ENCODE measurements at places on chromosomes 5 and 9.

GRCh38 chr5:77852514-77853352 is 76.6 kb upstream of the TBCA start:
- peak; percentile 66 for DNase-seq

GRCh38 chr5:103829585-103829984 is 267.0 kb upstream of the NUDT12 start:
- DNase-seq: no peak

DNA sequence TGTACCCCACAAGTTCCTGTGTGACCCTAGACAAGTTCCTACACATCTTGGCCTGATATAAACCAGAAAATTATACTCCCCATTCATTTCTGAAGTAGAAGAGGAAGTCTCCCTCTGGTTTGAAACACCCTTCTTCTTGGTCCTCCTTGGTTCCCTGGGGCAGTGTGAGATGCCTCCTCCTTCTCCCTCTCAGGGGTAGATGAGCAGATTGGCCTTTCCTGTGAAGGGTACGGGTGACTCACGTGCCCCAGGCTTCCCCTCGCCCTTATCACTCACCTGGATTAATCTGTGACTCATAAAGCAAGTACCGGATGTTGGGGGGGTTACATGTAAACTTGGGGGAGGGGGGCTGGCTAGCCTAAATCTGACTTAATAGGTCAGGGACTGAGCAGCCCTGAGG is 11.1 kb upstream of the AQP3 start:
- DNase-seq: no peak

GRCh38 chr5:157540124-157540523 is 35.5 kb downstream of the ADAM19 start:
- no peak for DNase-seq

- no peak for DNase-seq
Observed at GRCh38 chr5:14251733-14252132, 108.6 kb downstream of the TRIO start.

GRCh38 chr9:1658661-1659362 is 356.3 kb upstream of the SMARCA2 start:
- no peak for DNase-seq

- no peak for DNase-seq
Observed at GRCh38 chr5:131214609-131215227, 44.0 kb downstream of the LYRM7 start.

GRCh38 chr5:157494178-157494832 is 34.3 kb downstream of the NIPAL4 start:
- DNase-seq: no peak

GRCh38 chr5:171123417-171123816 is 185.6 kb upstream of the TLX3 start:
- no peak for DNase-seq

- no peak for DNase-seq
Observed at GRCh38 chr9:133733421-133733795, 4.7 kb downstream of the SARDH start.

- no peak for DNase-seq
Observed at GRCh38 chr5:171871711-171872110, 86.1 kb downstream of the SMIM23 start.

DNA sequence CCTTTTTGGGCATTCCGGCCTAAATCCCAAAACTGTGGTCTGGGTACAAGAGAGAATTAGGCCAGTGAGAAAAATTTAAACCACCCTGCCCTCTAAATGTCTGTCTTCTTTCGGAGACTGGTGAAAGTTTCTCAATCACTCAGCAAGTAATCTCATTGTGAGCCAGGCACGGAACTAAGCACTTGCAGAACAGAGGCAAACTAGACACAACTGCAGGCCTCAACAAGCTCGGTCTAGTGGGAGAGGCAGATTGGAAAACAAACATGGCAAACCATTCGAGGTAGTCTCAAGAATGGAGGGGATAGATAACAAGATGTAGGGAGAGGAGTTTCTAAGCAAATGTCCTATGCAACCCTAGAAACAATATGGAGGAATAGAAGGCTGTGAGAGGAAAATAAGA is 8.9 kb upstream of the C5orf58 start:
- DNase-seq: no peak

DNA sequence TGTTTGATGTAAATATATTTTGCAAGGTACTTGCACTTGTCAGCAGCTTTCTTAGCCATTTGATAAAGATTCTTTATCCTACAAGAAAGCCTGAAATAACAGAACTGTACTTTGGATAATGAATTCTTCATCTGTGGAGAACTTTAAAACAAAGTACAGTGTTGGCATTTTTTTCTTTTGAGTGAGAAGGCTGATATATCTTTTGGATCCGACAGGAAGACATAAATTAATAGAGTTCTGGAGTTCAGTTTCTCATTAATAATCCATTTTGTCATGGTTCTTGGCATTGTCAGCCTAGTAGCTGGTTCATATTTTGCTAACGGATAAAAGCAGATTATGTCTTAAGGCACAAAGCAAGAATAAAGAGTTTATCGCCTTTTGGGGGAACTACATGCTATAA is 17.0 kb downstream of the PBX3 start:
- DNase-seq: no peak

DNA sequence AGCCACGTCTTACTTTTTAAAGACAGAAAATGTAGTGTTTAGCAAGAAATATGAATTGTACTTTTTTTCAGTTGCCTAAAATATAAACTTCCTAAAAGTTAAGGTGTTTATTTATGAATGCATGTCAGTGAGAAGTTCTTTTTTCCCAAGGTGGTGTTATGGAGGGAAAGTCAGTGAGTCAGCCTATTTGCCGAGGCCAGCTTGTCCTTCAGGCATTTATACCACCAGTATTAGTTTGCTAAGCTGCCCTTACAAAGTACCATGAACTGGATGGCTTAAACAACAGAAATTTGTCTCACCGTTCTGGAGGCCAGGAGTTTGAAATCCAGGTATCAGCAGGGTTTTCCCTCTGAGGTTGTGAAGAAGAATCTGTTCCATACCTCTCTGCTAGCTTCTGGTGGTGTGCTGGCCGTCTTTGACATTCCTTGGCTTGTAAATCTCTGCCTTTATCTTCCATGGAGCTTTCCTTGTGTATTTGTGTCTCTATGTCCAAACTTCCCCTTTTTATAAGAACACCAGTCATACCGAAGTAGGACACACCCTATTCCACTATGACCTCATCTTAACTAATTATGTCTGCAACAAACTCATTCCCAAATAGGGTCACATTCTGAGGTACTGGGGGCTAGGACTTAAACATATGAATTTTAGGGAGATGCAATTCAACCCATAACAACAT is 38.4 kb downstream of the PRKACG start:
- no peak for DNase-seq

DNA sequence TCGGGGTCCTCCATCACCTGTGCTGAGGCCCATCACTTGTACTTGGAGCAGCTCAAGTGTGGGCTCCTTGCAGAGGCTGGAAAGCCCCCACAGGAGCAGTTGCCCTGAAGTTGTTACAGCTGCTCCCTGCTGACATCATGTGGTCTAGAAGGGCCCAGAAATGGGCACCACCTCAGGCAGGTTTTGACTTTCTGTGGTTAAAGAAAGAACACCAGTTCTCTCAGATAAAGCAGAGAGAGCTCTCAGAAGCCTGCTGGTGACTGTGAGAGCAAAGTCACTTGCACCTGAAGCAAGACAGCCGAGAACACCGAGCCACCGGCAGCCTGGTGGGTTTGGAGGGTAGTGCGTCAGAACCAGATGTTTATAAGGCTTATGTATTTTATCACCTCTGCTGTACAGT is 70.4 kb downstream of the MVB12B start:
- no peak for DNase-seq

DNA sequence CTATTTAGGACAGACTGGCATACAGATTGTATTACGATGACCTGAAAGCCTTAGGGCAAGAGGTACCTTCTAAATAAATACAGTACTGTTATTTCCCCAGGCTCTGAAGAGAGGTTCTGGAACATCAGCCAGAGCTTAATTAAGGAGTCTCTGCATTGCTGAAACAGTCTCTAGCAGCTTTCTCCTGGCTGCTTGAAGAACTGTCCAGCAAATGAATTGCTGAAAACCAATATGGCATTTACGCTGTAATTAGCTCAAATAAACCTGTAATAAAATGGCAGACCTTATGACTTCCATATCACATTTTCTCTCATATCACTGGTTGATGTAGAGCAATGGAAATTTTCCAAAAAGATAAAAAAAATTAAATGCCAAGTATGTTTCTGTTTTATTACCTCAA is 636.3 kb downstream of the GABRG2 start:
- DNase-seq: no peak

DNA sequence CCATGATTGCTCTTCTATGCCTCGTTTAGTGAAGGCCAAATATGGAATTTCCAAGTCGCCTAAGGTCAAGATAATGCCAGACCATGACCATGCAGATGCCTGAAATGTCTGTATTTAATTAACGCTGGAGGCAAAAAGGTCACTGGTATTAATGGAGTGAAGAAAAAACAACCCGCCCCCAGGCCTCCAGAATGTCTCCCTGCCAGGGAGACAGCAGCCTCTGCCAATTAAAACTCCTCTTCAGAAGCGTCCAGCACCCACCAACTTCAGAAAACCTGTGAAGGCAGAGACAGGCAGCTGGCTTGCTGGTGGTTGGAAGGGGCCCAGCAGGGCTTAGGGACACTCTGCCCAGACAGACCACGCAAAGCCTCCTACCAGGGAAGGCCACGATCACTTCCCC is 94.4 kb downstream of the VAV2 start:
- no peak for DNase-seq

- DNase-seq: no peak
Observed at GRCh38 chr9:71094708-71095251, 26.6 kb downstream of the TRPM3 start.

DNA sequence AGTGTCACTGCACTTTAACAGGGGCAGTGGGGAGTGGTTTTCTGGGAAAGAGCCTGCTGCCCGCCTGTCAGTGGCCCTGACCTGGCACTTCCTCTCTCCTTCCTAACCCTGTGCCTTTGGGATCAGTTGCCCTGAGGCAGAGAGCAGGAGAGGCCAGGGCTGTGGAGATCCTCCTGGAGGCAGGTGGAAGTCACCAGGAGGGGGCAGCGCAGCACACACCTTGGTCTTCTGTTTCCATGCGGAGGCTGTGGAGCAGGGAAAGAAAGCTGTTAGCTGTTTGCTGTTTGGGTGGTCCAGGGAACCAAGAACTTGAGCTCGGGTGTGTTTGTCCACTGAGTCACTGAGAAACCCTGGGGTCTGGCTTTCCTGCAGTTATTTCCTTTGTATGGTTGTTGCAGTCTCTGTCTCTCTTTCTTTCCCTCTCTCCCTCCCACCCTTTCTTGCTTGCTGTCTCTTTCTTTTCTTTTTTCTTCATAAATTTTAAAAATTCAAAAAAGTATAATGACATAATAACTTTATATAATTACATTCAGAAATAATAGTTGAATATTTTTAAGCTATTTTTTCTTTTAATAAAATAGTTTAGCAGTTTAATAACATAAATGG is 28.1 kb downstream of the NTRK2 start:
- peak; percentile 69 for DNase-seq

DNA sequence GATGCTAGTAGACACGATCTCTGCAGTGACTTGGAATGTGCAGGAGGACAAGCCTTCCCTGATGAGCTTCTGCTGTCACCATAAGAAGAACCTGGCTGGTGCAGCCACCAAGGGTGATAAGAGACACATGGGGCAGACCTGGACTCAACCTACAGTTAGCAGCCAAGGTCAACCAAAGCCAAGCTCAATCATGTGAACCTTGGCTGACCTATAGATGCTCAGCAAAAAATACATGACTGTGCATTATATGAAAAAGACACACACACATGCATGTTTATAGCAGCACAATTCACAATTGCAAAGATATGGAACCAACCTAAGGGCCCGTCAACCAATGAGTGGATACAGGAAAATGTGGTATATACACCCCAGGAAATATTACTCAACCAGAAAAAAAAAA is 86.9 kb downstream of the TARS1 start:
- no peak for DNase-seq

- DNase-seq: no peak
Observed at GRCh38 chr5:43000914-43001313, 39.2 kb downstream of the ANXA2R start.

DNA sequence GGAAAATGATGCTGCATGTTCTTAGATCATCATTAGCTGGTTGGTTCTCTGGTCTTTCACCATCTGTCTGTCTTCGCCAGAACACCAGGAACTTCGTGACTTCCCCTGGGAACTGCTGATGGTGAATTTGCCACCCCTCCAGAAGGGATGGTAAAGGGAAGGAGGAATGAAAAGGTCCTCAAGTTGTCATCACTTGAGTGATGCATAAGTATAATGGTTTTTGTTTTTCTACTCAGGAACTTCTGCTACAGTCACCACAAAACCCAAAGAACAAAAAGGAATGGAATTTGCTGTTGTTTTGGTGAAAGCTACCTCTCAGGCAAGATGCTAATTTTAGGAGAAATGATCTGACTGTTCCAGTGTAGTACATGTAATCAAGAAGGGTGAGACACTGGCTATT is 328.4 kb downstream of the ARHGEF28 start:
- no peak for DNase-seq

GRCh38 chr5:158922263-158922592 is 177.5 kb downstream of the EBF1 start:
- DNase-seq: no peak

- no peak for DNase-seq
Observed at GRCh38 chr9:122978601-122979000, 37.8 kb downstream of the RABGAP1 start.

DNA sequence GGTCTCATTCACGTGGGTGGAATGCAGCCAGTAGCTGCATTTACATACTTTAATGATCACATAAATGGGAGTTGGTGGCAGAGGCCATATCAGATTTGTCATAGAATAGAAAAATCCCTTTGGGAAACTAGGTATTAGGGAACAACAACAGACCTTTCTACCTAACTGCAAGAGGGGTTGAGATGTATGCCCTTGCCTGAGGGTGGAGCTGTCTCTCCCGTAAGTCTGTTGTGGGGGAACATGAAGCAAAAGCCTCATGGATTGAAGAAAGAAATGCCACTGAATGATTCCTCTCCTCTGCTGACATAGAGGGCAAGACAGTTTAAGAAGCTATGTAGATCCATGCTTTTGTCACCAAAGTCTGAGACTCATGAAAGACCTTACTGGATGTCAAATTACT is 461.3 kb downstream of the SPOCK1 start:
- DNase-seq: no peak

DNA sequence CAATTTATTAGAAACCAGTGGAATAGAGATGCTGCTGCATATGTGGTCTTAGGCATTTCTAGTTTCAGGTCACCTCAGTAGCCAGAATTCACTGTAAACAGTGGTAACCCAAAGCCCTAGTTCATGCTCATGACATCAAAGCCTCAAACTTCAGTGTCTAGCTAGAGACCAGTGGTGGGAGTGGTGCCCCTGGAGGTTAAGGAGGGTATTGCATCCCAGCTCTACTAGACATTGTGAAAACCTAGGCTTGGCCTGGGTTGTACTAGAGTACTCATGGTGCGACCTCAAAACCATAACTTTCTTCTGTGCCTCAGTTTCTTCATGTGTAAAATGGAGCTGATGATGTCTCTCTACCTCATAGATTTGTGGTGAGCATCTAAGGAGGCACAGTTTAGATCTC is 18.8 kb downstream of the COL5A1 start:
- no peak for DNase-seq

DNA sequence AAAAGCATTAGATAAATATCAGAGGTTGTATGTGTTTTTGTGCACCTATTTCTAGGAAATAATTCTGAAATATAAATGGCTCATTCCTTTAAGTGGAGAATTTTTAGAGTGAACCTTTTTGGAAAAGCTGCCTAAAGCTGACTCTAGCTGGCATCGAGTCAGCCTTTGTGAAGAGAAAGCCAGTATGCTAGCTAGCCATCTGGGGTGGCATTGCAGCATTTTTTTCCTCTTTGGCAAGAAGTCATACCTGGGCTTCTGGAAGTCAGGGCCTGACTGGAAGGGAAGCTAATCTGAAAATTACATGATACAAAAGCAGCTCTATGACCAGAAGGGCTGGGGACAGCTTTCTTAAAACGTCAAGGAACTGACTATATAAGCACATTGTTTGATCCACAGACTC is 19.7 kb downstream of the ANP32B start:
- no peak for DNase-seq
